Mammary microvascular endothelial cell (primary cell): ENCODE measurements at places on chromosomes 16 and 17. TPM values are rescaled to one million over a fixed set of nuclear protein-coding genes. Genes with fewer than 3 reads are reported as not detected.

The SAMD14 gene
- 3.5 and 5.7 TPM in 2 replicates for total RNA-seq

The MT4 gene
- total RNA-seq = not detected in 2 replicates

The NPTX1 gene
- 0.15 and 0.33 TPM in 2 replicates for total RNA-seq

The MYH2 gene
- total RNA-seq = not detected in 2 replicates

The MEOX1 gene
- 6.4 and 6.5 TPM in 2 replicates for total RNA-seq

The DPEP3 gene
- not detected in 2 replicates for total RNA-seq

The GPR142 gene
- total RNA-seq = not detected in 2 replicates

The CCL4L2 gene
- not detected in 2 replicates for total RNA-seq

The CLEC10A gene
- not detected in 2 replicates for total RNA-seq

The MYH13 gene
- not detected in 2 replicates for total RNA-seq

The PRR29 gene
- 0.27 TPM in 1 of 2 replicates, not detected in the other for total RNA-seq

The TNFRSF12A gene
- 174 and 225 TPM in 2 replicates for total RNA-seq

The LHX1 gene
- total RNA-seq = not detected in 2 replicates

The ARL5C gene
- total RNA-seq = not detected in 2 replicates

The CES3 gene
- not detected in 2 replicates for total RNA-seq

The LIG3 gene
- total RNA-seq = 18.3 and 24.4 TPM in 2 replicates

The HAP1 gene
- total RNA-seq = not detected in 2 replicates

The MYH3 gene
- total RNA-seq = under 0.01 and 0.15 TPM in 2 replicates

The SPATA22 gene
- total RNA-seq = not detected in 2 replicates

The CDIP1 gene
- 36.8 and 38.6 TPM in 2 replicates for total RNA-seq
